ENCODE measurements at places on chromosomes 7 and 10. TPM values are rescaled to one million over a fixed set of nuclear protein-coding genes. Genes with fewer than 3 reads are reported as not detected.
A peak's percentile ranks its signal among the peaks of the same experiment; 100 is the strongest.

GRCh38 chr10:94213001-94213530, 149.7 kb downstream of the NOC3L start:
- peak; percentile 5 for DNase-seq

- DNase-seq = no peak
These were observed 100.6 kb downstream of the DYNC2I1 start for GRCh38 chr7:158956805-158957509.

DNA sequence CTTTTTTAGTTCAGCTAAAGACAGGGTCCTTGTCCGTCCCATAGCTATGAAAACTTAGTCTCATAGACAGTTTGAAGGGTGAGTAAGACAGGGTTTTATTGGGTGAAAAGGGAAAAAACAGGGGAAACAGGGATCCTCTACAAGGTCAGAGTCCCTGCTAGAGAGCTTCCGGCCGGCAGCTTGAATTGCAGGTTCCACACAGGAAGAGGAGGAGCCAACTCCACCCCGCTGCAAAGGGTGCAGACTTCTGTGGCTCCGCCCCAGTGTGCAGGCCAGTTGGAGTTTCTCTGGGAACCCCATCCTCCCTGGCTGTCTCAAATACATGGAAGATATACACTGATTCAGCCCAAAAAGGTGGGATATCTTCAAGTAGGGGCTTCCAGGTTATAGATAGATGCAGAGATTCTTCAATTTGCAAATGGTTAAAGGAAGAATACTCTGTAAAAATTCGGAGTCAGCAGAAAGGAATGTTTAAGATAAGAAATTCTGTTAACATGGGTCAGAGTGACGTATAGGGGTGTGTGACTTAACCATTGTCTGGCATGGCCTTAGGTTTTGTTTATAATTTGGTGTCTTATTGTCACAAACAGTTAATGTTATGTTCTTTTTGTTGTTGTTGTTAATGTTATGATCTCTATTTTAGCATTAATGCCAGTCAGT, 34.6 kb upstream of the HECW1 start:
- DNase-seq = no peak

GRCh38 chr10:132990684-132991545, 48.5 kb upstream of the CFAP46 start:
- no peak for DNase-seq

DNA sequence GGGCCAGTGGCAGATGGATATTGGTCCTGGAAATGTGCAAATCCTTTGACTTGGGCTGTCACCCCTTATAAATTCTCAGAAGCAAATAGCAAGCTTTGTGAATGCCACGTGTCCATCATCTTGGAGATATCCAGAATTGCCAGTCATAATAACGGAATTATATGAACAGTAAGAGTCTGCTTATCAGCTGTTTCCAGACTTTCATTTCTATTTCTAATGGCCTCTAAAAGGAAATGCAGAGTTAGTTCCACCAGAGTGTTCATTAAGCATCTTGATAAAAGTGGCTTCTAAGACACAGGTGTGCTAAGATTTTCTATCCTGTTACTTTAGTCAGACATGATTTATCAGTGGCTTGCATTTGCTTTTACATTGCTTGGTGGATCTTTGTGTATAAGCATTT, 87.4 kb downstream of the RAMP3 start:
- no peak for DNase-seq

- no peak for DNase-seq
These were observed 24.4 kb downstream of the RALA start for GRCh38 chr7:39647816-39648215.

The SLC29A3 gene
- total RNA-seq = 3.9 TPM
